ENCODE measurements at places on chromosomes 11 and 22. TPM values are rescaled to one million over a fixed set of nuclear protein-coding genes. Genes with fewer than 3 reads are reported as not detected.

PGAP2 gene
- total RNA-seq: 22.7 TPM

KCNK4 gene
- total RNA-seq: not detected

UBQLNL gene
- total RNA-seq: 0.60 TPM

DNA sequence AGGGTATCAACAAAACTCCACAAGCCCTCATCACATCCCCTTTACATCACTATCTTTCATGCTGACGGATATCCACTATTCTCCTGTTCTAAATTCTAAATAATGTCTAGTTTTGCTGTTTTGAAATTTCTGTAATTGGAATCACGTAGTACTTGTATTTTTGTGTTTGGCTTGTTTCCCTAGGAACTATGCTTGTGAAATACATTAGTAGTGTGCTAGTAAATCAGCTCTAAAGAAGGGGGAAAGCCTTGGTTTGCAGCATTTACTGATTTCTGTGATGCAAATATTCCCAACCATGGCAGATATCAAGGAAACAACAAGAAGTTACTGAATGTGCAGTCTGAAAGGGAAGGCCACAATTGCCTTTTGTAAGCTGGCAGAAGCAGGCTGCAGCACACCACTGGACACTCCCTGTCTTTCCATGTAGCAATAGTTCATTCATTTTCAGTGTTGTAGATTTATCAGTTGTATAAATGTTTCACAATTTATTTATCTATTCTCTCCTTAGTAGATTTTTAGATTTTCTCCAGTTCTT is 4.7 kb upstream of the FOLH1 start:
- no peaks in the 10 kb centered on the region for H3K27me3 ChIP-seq
- H3K27ac ChIP-seq: no peak overlapping the region
- H3K4me3 ChIP-seq: no peak overlapping the region
- no peaks in the 10 kb centered on the region for H3K4me1 ChIP-seq
- DNase-seq: no peak

- H3K27ac ChIP-seq: no peak overlapping the region
- H3K27me3 ChIP-seq: no peaks in the 10 kb centered on the region
- no peak overlapping the region for H3K4me3 ChIP-seq
- peaks cover 3% of the 10 kb centered on the region for H3K4me1 ChIP-seq
- H3K36me3 ChIP-seq: no peaks in the 10 kb centered on the region
Measured at GRCh38 chr11:8237453-8237852, 26.2 kb downstream of the LMO1 start.

DNA sequence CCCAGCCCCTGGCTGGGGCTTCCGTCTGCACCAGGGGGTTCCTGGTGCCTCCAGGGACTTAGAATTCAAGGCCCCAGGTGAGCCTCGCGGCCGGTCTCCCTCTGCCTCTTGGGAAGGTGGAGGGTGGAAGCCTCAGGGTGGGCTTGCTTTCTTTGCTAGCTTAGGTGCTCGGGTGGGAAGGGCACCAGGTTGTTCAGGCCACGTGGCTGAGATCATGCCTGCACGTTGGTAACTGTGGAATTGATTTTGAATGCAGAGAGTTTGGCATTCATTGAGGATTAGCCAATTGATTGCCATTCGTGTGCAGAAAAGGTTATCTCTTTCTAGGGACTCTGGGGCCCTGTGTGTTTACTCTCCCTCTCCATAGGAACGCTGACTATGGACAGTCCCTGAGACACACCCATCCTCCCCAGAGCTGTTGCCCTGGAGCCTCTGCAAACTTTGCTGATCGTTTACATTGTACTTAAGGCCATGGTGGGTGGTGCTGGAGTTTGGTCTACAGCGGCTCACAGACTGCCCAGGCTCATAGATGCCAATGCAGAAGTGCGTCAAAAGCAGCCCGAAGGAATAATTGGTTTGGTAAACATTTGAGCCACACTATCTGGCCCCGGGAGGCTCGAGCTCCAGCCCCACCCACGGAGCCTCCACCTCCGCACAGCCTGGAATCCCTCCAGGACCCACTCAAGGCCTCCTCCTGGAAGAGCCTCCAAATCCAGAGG is 1457.7 kb downstream of the BRD1 start:
- no peak overlapping the region for H3K27ac ChIP-seq
- DNase-seq: no peak
- H3K27me3 ChIP-seq: no peaks in the 10 kb centered on the region
- H3K36me3 ChIP-seq: no peaks in the 10 kb centered on the region

GRCh38 chr11:76161261-76161961 is 44.9 kb downstream of the WNT11 start:
- H3K4me3 ChIP-seq: no peak overlapping the region
- no peaks in the 10 kb centered on the region for H3K27me3 ChIP-seq
- H3K36me3 ChIP-seq: no peaks in the 10 kb centered on the region
- peaks cover 2% of the 10 kb centered on the region for H3K4me1 ChIP-seq
- no peak for DNase-seq

DNA sequence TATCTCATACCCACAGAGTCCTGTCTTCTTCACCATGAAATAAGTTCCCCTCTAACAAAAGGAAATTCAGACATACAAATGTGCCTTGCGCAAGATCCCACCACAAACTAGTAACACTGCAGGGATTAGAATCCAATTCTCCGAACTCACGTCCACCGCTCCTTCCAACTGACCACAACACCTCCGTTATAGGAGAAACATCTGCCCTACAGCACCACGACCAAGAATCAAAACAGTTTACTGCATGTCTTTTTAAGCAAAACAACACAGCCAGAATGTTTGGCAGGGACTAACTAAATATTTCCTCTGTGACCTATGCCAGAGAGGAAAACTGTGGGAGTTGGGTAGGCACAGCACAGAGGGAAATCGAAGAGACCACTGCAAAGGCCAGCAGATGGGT is 72.7 kb upstream of the AKIP1 start:
- no peak overlapping the region for H3K27ac ChIP-seq
- peaks cover 13% of the 10 kb centered on the region for H3K4me1 ChIP-seq
- DNase-seq: no peak
- peaks cover 1% of the 10 kb centered on the region for H3K36me3 ChIP-seq
- H3K27me3 ChIP-seq: peaks cover 4% of the 10 kb centered on the region
- H3K4me3 ChIP-seq: no peak overlapping the region

- peaks cover 18% of the 10 kb centered on the region for H3K4me1 ChIP-seq
- no peaks in the 10 kb centered on the region for H3K27me3 ChIP-seq
- no peak overlapping the region for H3K27ac ChIP-seq
- H3K4me3 ChIP-seq: no peak overlapping the region
Measured at GRCh38 chr11:86180851-86181250, 63.7 kb upstream of the EED start.

PHF21B gene
- not detected for total RNA-seq

Data from activated naive CD8-positive, alpha-beta T cell treated with anti-CD3 and anti-CD28 coated beads, Interleukin-2, amount 10 ng/mL, durations not matched to agents 7 days and 5 days (primary cell).